Amygdala (tissue), 56 donors: ENCODE measurements at places on chromosomes 7 and 10.

GRCh38 chr10:43892062-43892770 lies 243.5 kb upstream of the ZNF32 start:
- no peak for DNase-seq

GRCh38 chr10:70053218-70053840 lies 683 bp downstream of the MACROH2A2 start:
- peak; percentile 15 for DNase-seq

DNA sequence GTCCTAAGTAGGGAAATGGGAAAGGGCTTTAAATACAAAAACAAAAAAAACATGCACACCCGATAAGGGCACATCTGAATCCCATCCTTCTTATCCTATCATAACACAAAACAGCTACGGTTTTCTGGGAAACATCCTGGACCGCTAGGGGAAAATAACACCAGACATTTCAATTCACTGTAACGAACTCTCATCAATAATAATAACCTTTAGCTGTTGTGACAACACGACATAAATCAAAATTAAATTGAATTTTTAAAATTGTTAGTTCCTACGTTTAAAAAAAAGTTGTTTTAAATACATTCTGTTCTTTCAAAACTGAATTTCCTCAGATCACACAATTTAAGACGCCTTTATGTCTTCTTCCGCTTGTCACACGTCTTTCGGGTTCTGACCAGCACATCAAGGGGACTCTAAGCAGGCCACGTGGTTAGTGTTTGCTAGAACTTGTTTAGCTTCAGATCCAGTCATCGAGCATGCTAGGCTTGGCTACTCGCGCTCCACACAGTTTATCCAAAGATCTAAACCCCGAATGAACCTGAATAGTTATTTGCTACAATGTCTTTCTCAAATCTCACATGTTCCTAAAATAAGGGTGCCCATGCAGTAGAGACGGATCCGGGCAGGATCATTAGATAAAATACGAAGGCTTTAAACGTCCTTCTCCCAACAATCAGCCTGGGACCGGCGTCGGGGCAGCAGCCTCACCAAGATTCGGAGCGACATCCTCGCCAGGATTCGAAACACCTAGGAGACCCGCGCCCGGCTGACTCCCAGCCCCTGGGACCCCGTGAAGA lies 839 bp downstream of the IKZF5 start:
- no peak for DNase-seq

DNA sequence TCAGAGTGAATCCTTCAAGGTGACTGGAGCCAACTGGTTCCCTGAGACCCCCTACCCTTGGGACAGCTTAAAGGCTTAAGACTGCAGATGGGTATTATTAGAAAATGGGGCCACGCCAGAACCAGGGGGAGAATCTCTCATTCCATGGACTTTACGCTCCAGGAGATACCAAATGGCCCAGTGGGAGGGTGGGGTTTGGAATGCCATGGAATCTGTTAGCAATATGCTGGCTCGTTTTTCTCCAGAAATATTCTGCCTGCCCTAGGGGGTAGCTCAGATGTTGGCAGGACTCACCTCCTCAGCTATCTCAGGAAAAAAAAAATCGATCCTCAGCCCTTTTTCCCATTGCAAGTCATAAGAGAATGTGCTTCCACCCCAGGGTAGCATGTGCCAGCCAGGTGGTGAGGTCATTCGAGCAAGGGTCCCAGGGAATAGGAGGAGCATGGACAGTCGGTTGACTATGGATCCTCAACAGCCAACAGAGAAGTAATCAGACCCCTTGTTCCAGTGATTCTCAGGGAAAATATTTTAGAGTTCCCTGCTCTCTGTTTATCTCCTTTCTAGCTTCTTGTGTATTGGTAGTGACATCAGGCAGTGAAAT lies 22.9 kb downstream of the SVIL start:
- DNase-seq, result no peak

DNA sequence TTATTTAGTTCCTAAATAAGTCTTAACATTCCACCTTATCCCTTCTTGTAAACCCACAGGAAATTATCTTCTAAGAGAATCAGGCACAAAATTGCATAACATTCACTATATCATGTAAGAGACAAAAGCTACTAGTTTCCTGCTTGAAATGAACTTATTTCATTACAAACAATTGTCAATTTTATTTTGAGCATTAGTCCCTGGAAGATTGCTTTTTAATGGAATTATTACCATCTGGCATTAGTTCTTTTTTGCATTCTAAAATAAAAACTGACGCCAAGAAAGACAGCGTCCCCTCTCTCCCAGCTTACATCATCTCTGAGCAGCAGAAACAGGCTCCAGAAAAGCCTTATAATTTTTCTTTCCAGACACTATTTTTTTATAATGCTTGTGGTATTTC lies 121.8 kb downstream of the NOC3L start:
- DNase-seq, result no peak

DNA sequence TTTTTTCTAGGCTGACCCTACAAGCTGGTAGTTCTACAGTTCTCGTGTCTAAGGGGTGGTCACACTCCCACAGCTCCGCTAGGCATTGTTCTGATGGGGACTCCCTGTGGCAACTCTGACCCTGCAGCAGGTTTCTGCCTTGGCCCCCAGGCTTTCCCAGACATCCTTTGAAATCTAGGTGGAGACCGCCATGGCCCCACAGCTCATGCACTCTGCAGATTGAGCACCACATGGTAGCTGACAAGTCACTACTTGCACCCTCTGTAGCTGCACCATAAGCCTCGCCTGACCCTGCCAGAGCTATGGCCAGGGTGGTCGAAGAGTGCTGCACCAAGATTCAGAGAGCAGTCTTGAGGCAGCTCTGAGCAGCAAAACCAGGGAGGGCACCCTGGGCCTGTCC lies 275.6 kb downstream of the LHFPL3 start:
- DNase-seq, result no peak

- no peak for DNase-seq
These were observed 2.9 kb downstream of the FZD8 start for GRCh38 chr10:35639021-35639727.

DNA sequence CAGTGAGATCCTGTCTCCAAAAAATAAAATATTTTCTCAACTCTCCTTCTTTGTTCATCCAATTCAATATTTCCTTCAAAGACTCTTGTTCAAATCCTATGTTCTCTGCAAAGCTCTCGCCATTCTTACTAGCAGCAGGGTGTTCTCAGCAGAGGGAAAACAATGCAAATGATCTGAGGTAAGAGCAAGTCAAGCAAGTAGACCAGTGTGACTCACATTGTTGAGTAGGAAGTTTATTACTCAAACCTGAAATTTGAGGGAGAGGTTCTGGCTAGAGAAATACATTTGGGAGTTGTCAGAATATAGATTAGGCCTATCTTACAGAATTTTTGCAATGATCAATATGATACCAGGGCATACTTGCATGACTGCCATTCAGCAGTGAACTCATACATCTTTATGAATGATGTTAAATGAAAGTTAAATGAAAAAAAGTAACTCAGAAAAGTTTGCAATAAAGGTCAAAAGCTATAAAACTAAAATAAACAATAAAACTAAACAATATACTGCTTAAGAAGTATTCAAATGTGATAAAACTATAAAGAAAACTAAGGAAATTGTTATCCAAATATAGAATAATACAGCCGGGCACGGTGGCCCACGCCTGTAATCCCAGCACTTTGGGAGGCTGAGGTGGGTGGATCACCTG lies 5.8 kb downstream of the IDE start:
- no peak for DNase-seq

- DNase-seq, result no peak
These were observed 125.8 kb downstream of the LRRC18 start for GRCh38 chr10:48813825-48814224.

DNA sequence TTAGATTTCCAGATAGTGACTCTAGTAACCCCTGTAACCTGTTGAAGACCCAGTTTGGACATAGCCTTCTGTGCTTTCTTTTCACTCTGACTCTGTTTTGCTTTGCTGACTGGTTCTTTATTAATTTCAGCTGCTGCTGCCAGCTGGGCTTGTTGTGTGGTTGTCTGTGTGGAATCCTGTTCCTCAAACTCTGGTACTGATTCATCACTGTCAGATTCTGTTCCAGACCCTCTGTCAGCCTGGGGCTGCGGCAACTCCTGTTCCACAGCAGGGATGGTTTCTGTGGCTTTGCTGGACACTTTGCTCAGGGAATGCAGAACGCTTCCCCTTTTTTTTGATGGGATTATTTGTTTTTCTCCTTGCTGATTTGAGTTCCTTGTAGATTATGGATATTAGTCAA lies 104.9 kb downstream of the SEC23IP start:
- no peak for DNase-seq

DNA sequence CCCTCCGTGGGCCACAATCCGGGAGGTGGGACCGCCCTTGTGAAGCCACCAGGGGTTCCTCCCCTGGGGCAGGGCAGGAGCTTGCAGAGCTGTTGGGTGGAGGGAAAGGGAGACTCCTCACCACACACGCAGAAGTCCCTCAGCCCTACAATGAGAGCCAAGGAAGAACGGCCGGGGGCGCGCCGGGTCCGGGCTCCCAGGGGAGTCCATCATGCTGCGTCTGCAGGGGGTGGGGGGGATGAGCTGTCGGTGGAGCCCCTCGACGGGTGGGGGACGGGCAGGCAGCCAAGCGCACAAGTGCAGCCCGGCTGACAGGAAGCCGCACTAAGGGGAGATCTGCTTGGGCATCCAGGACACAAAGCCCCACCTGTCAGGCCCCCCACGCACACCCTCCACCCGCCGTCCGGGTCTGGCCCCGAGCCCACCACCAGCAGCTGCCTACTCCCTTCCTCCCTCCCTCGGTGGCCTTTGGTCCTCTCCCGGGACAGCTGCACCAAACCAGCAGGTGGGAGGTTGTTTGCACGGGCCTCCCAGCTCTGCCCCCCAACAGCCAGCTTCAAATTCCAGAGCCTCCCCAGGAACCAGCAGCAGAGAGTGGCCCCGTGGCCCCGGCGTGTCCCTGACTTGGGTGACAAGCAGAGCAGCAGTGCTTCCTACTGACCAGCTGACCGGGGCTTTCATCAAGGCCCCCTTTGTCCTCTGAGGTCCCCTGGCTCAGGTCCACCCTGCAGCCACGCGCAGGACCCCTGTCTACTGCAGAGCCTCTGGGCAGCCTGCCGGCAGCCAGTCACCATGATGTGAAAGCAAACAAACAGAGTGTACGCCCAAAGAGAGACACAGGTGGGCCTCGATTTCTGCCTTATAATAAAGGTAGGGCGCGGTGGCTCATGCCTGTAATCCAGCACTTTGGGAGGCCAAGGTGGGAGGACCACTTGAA lies 50.3 kb downstream of the HIP1 start:
- peak; percentile 72 for DNase-seq

DNA sequence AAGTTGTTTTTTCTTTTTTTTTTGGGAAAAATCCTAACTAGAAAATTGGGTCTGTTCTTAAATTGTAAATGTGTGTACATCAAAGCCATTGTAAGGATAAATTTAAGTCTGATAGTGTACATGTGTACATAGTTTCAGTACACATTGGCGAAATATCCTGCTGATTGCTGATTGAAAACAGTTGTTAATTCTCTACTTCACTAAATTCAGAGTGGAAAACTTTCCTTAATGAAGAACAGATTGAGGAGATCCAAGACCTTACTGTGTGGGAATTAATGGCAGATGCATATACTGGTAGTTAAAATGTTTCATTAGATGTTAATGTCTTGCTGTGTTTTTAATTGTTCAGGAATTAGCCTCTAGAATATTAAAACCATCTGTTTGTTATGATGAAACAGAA lies 506.0 kb downstream of the AUTS2 start:
- DNase-seq, result no peak

GRCh38 chr7:113710310-113711096 lies 208.3 kb downstream of the PPP1R3A start:
- DNase-seq, result no peak

DNA sequence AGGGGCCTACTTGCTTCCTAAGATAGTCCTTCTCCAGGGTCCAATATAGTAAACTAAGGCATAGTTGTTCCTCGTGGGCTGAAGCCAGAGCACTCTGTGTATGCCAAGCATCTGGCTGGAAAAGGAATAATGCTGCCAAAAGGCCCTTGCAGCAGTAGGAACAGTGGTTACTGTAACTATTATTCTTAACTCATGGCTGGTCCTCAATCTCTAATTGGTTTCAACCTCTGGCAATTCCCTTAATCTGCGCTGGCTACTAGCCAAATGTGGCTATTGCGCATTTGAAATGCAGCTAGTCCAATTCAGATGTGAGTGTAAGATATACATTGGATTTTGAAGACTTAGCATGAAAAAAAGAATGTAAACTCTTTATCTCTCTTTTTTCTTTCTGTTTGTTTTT lies 27.8 kb upstream of the LBX1 start:
- no peak for DNase-seq

- DNase-seq, result no peak
These were observed 93.0 kb downstream of the ARHGAP22 start for GRCh38 chr10:48511875-48512231.

- DNase-seq, result no peak
These were observed 1.2 kb downstream of the TECPR1 start for GRCh38 chr7:98250789-98251188.

GRCh38 chr7:37050801-37051200 lies 326.5 kb upstream of the AOAH start:
- no peak for DNase-seq

- no peak for DNase-seq
These were observed 133.8 kb downstream of the PON1 start for GRCh38 chr7:95190515-95190914.

GRCh38 chr10:100998991-100999741 lies 442 bp upstream of the LZTS2 start:
- peak; percentile 76 for DNase-seq

- DNase-seq, result peak; percentile 76
These were observed 122.8 kb downstream of the UBE2H start for GRCh38 chr7:129829737-129830631.

- no peak for DNase-seq
These were observed 93.1 kb upstream of the EFCAB10 start for GRCh38 chr7:105674200-105674920.

- DNase-seq, result no peak
These were observed 88.3 kb downstream of the PDE1C start for GRCh38 chr7:31981874-31982390.

GRCh38 chr7:42065942-42066341 lies 171.1 kb downstream of the GLI3 start:
- no peak for DNase-seq

DNA sequence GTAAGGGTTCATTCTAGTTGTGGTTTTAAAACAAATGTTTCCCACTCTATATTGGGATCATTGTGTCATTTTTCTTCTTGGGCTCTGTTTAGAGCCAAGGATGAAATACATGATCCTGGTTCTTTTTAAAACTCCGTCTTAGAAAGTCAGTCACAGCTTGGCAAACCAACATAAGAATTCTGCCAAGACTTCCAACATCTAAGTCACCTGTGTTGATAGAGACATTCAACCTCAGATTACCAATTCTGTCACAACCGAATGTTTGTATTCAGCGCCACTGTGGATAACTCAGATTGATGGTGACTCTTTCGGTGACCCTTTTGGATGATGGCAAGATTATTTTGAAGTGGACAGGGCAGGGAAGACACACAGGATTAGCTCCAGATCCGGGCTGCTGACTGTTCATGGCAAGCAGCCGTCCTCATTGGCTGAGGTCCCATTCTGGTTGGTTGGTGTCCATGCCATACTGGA lies 255.4 kb downstream of the ARHGAP21 start:
- no peak for DNase-seq

GRCh38 chr7:90061077-90061476 lies 93.2 kb upstream of the STEAP1 start:
- no peak for DNase-seq

- DNase-seq, result no peak
These were observed 79.6 kb upstream of the UCN3 start for GRCh38 chr10:5285186-5285585.
